ENCODE measurements at places on chromosomes 16 and 17. TPM values are rescaled to one million over a fixed set of nuclear protein-coding genes. Genes with fewer than 3 reads are reported as not detected.

DNA sequence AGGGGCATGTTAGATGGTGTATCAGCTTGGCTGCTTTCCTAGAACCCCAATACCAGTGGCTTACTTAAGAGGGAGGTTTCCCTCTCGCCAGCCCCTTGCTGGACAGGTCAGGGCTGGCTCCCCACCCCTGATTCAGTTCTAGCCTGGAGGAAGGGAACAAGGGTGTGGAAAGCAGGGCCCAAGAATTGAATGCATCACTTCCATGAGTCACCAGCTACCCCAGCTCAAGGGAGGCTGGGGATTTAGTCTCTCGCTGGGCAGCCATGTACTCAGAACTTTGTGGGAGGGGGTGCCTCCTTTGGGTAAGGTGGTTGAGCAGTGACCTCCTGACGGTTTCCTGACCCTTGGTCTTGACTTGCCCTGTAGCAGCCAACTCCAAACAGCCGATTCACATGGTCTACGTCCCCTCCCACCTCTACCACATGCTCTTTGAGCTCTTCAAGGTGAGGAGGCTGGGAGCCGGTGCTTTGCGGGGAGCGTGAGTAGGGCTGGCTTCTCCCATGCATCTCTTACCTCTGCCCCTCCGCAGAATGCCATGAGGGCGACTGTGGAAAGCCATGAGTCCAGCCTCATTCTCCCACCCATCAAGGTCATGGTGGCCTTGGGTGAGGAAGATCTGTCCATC, 12.8 kb downstream of the PDK2 start:
- H3K27ac ChIP-seq = no peak overlapping the region
- no peaks in the 10 kb centered on the region for H3K27me3 ChIP-seq
- no peak for DNase-seq
- H3K4me1 ChIP-seq = peaks cover 5% of the 10 kb centered on the region
- peaks cover 9% of the 10 kb centered on the region for H3K36me3 ChIP-seq
- no peak overlapping the region for H3K4me3 ChIP-seq

Gene EXOSC6
- total RNA-seq = 31.6 TPM

Gene HS3ST3B1
- 13.5 TPM for total RNA-seq

Gene KRT20
- not detected for total RNA-seq

DNA sequence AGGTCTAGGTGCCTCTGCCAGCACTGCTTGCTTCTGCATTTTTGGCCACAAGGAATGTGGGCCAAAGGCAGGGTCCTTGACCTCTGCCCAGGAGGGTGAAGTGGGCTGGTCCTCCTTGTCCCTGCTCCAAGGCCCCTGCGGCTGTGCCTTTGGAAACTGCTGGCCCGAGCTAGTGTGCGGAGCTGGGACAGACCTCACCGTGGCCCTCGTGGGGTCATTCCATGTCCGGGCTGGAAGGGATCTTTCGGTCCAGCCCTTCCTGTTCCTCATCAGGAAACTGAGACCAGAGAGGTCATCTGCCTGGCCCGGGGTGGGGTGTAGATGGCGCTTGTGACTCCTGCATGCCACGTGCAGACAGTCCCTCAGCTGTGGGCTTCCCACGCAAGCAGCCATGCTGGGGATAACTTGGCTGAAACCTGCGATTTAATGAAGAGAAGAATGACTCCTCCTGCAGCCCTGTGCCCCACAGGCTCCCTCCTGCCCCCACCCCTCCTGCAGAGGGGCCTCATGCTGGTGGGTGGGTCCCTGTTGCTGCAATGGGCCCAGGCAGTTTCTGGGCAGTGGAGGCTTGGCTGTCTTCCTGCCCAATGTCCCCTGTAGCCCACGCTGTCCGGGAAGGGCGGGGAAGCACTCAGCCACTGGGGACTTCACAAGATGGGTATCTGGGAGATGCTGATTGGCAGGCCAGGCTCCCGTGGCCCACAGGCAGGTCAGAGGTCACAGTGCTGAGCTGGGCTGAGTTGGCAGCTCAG, 245.2 kb downstream of the SEC14L1 start:
- H3K36me3 ChIP-seq = no peaks in the 10 kb centered on the region
- DNase-seq = no peak

Gene MYH11
- total RNA-seq = 0.29 TPM

Data from T-helper 17 cell (primary cell).